ENCODE measurements at places on chromosomes 7 and 10.

DNA sequence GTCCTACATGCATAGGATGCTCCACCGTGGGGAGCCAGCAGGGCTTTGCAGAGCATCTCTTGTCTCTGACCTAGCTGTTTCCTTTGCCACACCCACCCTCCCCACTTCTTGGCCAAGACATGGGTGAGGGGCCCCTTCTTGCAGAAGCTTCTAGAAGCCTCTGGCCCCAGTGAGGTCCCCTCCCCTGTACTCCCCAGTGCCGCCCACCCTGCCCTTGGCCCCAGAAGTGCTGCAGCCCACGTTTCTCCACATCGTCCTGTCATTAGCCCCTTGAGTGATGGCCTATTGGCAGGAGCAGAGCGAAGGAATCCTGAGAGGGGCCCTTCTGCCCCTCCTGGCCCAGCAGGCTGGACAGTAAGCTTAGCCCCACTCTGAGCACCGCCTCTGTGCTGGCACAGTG is 43.7 kb downstream of the ALOX5 start:
- DNase-seq = no peak

DNA sequence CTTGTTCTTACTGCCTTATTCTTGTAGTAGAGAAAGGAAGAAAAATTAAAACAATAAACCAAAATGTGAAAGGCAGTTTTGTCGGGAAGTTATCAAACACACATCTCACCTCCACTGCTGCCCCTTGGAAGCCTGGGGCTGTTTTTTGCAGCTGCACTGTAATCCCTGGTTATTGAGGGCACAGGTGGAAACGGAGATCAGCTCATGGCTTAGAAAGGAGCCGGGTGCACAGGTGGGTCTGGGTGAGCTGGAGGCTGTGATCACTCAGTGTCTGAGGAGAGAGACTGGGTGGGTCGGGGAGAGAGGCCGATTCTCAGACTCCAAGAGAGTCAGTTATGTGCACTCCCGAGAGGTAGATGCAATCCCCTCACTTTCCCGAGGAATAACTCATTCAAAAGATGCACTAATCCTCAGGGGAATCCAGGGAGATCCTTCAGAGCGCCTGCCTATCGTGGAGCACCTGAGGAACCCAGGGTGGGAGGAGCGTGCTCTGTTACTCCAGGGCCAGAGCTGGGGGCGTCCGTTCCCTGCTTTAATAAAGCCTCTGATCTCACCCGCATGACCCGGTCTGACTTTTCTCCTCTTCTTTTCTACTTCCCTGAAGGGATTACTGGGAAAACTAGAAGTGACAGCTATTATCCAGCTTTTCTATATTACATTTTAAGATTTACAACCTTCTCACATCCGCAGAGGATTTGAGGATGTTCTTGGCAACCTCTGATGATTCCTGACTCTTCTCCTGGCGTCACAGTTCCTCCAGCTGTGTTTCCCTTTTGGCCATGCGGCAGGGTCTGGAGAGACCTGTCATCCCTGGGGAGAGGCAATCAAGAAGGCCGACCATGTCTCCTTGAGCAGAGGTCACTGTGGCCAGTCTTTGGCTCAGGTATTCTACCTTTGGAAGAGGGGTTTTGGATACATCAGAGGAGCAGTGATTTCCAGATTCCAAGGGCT is 82.1 kb downstream of the CAMK1D start:
- no peak for DNase-seq

- peak; percentile 81 for DNase-seq
Observed at GRCh38 chr7:83677180-83677866, 28.4 kb upstream of the SEMA3E start.

GRCh38 chr7:2037808-2038522 is 194.8 kb downstream of the MAD1L1 start:
- DNase-seq = no peak

DNA sequence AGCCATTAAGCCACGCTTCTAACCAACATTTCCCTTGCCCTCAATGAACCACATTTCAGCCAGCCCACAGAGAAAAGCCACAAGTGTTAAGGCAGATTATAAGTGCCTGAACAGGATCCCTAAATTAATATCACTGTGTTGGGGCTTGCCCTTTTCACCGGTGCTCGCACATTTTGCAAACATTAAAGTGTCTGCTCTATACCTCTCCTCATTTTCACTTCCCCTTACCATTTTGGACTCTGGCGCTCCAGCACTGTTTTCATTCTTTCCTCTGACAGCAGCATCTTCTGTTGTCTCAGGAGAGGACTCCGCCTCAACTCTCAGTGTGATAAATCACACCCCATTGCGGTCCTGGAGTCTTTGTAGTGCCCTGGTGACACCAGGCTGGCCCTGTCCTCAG is 274.2 kb downstream of the BAMBI start:
- DNase-seq = no peak

DNA sequence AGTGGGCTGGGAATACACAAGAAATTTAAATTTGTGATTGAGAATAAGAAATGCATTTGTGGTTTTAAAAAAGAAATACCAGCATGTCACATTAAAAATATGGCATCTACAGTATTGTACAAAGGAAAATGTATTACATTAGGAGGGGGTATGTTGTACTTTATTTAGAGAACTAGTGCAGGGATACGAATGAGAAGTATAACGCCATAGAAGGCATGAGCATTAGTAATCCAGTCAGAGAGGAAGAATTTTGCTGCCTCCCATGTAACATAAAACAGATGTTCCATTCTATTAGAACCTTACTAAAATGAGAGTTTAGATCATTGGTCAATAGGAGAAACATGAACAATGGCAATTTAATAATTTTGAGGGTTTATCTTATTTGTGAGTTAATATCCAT is 182.2 kb downstream of the ADK start:
- peak; percentile 90 for DNase-seq

DNA sequence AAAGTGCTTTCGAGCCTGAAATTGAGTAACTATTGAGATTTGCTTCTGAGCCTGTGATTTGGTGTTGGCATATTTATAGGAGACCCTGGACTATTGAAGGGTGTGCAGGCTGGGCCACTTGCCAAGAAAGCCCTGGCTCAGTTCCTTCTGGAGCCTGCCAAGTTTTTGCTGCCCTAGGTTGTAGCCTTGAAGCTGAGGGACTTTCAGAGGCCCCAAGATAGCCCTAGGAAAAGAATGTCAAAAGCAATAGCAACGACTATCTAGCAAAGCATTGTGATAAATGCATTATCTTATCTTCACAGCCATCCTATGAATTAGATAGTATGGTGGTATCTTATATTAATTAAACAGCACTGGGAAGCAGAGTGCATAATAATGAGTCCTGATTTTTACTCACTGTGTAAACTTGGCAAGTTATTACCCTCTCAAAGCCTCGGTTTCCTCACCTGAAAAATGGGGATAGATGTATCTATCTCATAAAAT is 473.7 kb upstream of the PODXL start:
- no peak for DNase-seq

DNA sequence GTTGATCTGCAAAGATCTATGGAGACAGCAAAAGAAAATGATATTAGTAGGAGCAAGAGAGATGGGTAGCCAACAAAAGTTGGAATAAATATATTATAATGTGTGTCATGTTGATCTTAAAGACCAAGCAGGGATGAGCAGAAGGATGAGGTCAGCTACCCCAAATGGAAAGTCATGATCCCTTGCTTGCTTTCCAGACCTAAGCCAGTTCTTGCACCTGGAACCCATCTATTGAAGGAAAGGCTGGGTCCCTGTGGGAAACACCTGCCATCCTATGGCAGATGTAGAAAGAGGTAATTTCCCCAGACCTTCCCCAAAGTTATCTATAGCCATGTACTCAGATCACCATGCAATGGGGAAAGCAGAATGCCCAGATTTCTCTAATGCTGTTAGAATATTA is 52.5 kb downstream of the LYZL2 start:
- no peak for DNase-seq

DNA sequence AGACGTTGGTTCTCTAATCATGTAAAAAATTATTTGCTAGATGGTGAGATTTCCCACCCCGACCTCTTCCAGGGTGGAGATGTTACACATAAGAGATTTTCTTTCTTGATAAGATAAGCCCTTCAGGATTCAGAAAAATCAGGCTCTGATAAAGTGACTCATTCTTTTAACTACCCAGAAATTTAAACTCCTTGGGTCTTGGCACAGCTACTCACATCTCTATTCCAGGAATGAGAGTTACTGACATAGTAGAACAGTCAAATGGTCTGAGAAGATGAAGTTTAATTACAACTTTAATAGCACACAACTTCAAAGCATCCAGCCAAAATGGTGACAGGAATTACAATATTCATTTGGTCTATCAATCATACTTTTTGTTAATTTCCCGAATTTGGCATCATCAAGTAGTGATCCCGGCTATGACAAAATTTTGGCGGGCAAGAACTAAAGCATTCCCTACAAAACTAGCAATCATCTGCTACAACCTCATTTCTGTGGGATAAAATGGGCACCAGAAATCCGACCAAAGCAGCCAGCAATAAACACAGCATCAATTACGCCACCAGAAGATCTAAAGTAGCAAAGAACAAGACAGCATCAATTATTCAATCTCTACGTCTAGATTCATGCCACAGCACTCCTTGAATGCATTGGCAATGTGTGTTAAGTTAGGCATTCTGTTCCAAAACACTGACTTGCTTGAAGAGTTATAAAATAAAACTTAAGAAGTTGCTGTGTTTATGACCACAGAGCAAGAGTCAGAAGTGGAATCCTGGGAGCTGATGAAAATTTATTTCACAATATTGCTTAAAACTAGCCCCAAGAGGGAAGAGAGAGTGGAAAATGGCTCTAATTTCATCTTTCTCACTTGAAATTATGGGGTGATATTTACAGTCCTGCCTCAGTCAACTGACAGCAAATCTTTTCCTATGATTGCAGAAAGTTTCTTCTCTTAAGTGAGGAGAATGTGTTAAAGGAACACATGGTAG is 565.7 kb upstream of the ANKRD30A start:
- DNase-seq = peak; percentile 19

DNA sequence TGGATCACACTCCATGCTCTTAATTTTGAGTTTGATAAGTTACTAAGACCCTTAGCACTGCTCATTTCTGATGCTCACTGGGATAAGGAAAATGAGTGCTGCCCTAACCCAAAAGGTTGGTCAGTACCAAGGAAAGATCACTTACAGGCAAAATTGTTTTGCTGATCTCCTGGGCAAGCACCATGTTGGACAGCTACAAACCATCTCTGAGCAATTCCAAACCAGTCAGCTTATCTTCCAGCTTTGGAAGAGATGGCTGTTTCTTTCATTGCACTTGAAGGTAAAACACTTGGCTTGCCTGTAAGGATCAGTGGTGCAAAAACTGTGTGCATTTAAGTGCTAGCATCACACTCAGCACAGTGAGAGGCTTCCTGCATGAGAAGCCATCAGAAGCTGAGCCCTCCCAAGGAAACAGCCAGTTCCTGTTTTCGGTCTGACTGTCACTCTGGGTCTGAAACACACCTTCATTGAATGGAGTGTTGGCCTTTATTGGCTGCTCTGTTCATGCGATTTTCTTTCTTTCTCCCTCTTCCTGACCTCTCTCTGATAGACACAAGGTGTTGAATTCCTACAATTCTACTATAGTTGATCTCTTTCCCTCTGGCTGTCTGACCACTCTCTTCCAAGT is 126.4 kb upstream of the GHITM start:
- no peak for DNase-seq

GRCh38 chr7:81383846-81384245 is 386.0 kb downstream of the HGF start:
- no peak for DNase-seq

DNA sequence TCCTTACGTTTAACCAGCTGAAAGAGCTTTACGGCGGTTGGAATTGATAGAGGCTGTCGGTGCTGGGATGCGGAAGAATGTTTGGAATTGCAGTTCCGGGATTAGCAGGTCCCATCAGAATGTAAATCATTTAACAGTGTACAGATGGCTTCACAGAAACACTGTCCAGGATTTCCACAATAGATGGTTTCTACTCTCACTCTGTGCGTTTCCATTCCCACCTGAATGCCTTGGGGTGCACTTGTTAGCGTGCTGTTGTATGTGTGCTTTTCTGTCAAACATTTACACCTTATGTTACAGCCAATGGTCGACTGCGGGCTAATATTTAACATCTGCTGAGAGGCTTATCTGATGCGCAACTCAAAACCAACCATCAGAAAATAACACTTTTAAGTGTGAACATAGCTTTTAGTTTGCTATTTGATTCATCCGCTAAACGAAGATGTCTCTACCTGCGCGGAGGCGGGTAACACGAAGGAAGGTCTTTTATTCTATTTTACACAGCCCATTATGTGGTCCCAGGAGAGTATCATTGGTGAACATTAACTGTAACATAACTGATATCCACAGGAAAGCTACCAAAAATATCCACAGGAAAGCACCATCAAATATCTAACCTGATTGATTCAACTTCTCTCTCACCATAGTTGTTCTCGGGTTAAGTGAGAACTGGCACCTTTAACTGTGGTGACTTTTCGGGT is 179.0 kb downstream of the PRPF18 start:
- no peak for DNase-seq

- DNase-seq = no peak
Observed at GRCh38 chr7:5211730-5212482, 21.9 kb downstream of the WIPI2 start.

GRCh38 chr7:65746398-65746669 is 126.5 kb upstream of the VKORC1L1 start:
- no peak for DNase-seq

DNA sequence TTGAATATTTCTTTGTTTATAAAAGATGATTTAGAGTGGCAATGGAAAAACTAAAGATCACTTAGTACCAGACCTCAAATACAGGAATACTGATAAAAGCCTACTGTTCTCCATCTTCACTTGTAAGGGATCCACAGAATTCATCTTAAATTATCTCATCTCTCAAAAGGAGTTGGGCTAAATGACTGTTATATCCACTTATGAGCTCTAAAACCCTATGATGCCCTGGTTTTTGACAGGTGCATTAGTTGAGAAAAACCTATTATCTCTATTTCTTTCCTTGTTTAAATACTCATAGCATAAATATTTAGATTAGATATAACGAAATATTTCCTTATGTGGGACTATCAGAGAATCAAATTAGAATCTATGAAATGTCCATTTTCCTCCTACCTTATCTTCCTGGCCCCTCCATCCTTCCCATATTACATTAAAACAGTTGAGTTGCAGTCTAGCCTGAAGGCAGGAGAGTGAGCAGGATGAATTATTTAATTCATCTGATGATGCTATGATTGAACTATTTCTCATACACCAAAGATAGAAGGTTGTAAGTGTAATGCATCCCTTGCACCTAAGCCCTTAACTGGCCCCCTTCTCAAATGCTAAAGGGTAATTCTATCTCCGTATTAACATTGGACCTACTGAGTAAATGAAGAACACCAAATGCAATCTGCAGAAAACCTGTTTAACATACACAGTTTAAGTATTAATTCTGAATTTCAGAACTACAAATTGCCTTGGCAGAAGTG is 29.7 kb downstream of the PPP3CB start:
- no peak for DNase-seq

- DNase-seq = no peak
Observed at GRCh38 chr10:12945690-12946359, 55.7 kb downstream of the CCDC3 start.

GRCh38 chr7:16801111-16801542 is 3.7 kb downstream of the AGR2 start:
- peak; percentile 22 for DNase-seq

GRCh38 chr7:89451911-89452310 is 656.4 kb upstream of the TEX47 start:
- no peak for DNase-seq
